ENCODE measurements at places on chromosomes 6 and 20.

- DNase-seq: no peak
Measured at GRCh38 chr6:36136034-36136433, 5.7 kb downstream of the MAPK13 start.

GRCh38 chr6:80233262-80233661, 126.8 kb downstream of the BCKDHB start:
- no peak for DNase-seq

DNA sequence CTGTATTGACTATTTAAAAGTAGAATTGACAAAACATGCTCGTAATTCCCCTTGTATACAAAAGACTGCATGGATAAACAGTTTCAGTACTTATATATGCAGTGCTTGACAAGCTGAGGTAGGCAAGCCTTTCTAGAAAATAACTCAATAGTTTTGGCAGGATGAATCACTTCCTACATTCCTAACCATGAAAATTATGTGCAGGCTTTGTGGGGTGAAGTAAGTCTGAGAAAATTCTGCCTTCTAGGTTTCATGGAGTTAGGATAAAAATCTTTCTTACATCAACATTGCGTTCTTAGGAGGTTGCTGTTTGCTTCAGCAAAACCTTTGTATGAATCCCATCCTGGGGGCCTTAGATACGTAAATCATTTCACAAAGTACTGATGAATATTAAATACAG, 801.4 kb upstream of the EYS start:
- no peak for DNase-seq

- DNase-seq: no peak
Measured at GRCh38 chr6:115613488-115613887, 447.2 kb downstream of the FRK start.

- no peak for DNase-seq
Measured at GRCh38 chr6:132969196-132969595, 154.8 kb downstream of the RPS12 start.

DNA sequence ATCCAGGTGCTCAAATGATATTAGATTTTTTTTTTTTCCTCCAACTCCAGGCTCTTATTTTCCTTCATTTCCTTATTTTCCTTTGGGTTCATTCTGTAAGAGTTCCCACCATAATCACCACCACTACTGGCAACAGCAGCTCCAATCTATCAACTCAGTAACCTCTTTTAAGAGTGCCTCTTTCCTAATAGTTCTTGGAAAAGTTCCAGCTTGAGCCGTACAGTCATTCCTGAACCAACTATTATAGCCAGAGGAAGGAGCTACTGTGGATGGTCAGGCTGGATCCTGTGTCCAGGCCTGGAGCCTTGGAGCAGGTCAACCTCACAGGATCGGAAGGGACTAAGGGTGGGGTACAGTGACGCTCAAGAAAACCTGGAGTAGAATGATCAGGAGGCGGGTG, 4.2 kb upstream of the ANGPT4 start:
- DNase-seq: no peak
